ENCODE measurements at places on chromosomes 5 and 9. TPM values are rescaled to one million over a fixed set of nuclear protein-coding genes. Genes with fewer than 3 reads are reported as not detected.

The SHROOM1 gene
- 96.1 TPM for total RNA-seq

- DNase-seq, result no peak
These were observed 95.3 kb upstream of the SLC27A6 start for GRCh38 chr5:128869970-128870369.

- DNase-seq, result no peak
These were observed 183.1 kb downstream of the C9orf50 start for GRCh38 chr9:129437626-129438323.

The ATP6V0E1 gene
- 260 TPM for total RNA-seq

DNA sequence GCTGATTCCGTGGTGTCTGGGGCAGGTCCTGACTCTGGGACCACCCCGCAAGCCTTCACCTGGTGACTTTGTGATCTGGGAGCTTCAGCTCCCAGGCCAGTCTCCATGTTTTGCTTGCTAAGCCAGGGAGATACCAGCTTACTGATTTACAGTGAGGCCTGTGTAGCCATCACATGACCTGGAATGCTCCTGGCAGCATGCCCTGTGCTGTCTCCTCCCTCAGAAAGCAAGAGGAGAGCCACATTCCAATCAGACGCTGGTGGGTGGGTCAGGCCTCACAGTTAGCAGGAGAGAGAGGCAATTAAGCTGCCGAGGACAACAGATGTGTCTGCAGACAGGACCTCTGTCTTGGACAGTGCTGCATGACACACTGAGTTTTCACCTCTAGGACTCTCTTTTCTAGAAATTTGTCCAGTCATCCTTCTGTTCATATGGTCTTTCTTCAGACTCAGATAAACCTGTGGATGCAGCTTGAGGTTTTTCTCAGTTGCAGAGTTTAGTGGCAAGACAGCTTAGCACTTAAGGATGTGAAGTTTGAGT lies 24.4 kb upstream of the GRPEL2 start:
- peak; percentile 94 for DNase-seq

DNA sequence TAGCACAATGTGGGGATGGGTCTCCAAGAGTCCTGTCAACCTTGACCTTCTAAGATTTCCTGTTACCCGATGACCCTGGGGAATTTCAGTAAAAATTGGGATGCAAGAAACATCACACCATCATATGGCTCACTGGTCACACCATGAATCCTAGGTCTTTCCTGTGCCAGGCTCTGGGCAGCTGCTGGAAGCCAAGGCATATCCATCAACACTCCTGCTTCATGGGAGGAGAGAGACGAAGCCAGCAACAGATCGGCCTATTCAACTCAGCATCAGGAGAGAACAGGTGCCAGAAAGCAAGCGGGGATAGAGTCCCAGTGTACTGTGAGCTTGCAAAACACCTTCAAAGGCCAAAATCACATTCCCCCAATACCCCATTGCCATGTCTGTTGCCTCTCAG lies 6.5 kb upstream of the NEK6 start:
- no peak for DNase-seq

- DNase-seq, result peak; percentile 74
These were observed 133.2 kb downstream of the MTX3 start for GRCh38 chr5:79857714-79858409.

DNA sequence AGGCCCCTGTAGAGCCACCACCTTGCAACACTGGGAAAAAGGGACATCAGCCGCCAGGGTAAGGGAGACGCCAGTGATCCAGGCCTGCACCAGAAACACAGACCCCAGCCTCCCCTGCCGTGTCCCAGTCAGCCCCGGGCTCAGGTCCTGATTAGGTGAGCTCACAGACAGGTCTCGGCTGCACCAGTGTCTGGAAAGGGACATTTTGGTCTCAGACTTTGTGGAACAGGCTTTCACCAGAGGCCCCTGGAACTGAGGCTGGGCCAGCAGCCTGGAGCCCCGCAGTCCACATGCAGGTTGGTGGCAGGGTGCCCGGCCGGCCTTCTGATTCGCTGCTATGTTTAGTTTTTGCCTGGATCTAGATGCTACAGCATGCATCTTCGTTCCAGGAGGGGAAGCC lies 369.0 kb upstream of the IRX4 start:
- no peak for DNase-seq

DNA sequence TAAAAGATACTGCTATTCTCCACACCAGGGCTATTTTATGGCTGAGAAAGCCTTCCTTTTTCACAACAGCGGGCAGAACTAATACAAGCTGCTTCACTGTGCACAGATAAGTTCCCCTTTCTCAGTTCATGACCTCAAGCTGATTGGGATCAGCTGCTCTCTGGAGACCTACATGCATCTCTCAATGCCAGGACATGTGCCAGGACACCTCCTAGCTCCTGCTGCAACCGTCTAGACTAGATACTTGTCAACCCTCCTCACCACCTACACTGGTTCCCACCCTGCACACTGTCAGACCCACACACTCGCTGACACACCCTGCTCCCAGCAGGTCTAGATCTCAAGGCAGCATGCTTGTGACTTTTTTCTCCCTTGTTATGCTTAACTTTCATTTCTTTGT lies 39.8 kb downstream of the STARD4 start:
- no peak for DNase-seq

- DNase-seq, result no peak
These were observed 23.9 kb downstream of the SLC46A2 start for GRCh38 chr9:112866662-112867274.

GRCh38 chr5:91955610-91956009 lies 572.5 kb upstream of the ARRDC3 start:
- DNase-seq, result peak; percentile 25

- peak; percentile 70 for DNase-seq
These were observed 87.3 kb upstream of the SLC44A1 start for GRCh38 chr9:105157171-105157583.

DNA sequence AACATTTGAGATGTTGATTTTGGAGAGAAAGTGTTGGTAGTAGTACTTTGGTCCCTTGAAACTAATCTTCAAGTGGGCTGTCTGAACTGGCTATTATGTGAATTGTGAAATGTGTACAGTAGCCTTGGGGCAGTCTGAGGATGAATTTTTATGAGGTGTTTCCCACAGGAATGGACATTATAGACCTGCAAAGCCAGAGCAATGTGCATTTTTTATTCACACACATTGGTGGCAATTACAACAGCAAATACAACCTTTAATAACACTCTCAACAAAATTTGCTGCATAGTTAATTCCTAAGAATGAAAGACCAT lies 147.0 kb downstream of the PAM start:
- DNase-seq, result no peak

The GABBR2 gene
- total RNA-seq, result 0.29 TPM

GRCh38 chr5:151691706-151692105 lies 5.0 kb upstream of the SPARC start:
- no peak for DNase-seq

The TMEM245 gene
- 68.4 TPM for total RNA-seq

GRCh38 chr5:115460472-115460871 lies 84.1 kb downstream of the FEM1C start:
- DNase-seq, result peak; percentile 54

GRCh38 chr9:89969156-89969675 lies 364.4 kb downstream of the GADD45G start:
- no peak for DNase-seq

DNA sequence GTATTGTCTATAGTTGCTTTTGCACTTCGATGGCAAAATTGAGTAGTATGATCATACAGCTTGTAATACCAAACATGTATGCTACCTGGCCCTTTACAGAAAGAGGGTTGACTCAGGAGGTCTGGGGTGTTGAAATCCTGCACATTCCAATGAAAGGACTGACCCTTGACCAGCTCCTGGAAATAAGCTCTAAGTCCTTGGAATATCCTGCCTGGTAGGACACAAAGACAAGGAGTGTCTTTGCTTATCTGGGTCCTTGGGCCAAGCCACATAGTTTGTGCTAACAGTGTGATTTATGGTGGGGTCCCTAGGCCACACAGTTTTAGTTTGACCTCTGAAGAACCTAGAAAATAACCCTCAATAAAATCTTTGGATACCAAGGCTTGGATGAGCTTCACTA lies 89.3 kb upstream of the FTMT start:
- DNase-seq, result no peak

The PCDHGB4 gene
- 5.2 TPM for total RNA-seq

The PCDHGA9 gene
- total RNA-seq, result 7.5 TPM
